ENCODE measurements at places on chromosomes 7 and 10.

DNA sequence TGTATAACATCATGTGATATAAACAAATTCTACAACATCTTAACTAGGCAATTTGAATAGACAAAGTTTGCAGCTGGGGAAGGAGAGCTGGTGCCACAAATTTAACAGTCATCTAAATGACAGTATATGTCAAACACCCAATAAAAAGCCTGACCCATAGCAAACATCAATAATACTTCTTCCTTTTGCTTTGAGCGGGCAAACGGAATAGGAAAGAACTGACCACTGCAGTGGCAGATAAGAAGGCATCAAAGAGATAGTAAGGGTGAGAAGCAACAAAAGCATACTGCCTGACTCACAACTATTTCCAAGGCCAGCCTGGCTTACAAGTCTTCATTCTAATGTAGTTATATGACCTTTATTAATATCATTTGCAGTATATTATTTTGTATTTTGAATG lies 99.9 kb downstream of the LRRN3 start:
- no peak for DNase-seq

- no peak for DNase-seq
These were observed 185.9 kb downstream of the MAD1L1 start for GRCh38 chr7:2046581-2047565.

DNA sequence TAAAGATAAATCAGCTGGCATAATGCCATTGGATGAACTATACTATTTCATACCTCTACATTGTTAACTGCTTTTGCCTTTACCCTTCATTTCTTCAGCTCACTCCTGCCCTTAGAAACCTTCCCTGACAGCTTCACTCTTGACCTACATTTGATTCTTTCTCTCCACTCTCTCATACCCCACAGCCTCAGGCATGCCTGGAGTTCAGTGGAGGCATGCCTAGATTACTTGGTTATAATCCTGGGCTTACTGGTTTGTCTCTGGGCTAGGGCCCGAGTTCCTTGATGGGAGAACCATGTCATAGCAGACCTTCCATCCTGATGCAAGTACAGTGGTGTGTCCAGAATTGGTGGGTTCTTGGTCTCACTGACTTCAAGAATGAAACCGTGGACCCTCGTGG lies 8.4 kb upstream of the CDHR3 start:
- DNase-seq: no peak

DNA sequence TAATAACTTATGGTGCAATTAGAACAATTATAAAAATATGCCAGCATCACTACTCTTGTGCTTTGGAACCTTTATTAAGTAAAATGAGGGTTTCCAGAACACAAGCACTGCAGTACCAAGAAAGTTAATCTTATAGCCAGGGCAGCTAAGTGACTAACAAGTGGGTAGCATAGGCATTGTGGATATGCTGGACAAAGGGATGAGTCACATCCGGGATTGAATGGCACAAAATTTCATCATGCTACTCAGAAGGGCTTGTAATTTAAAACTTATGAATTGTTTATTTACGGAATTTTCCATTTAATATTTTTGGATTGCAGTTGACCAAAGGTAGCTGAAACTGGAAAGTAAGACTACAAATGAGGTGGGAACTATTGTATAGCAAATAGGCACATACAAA lies 250.6 kb downstream of the C7orf25 start:
- no peak for DNase-seq

DNA sequence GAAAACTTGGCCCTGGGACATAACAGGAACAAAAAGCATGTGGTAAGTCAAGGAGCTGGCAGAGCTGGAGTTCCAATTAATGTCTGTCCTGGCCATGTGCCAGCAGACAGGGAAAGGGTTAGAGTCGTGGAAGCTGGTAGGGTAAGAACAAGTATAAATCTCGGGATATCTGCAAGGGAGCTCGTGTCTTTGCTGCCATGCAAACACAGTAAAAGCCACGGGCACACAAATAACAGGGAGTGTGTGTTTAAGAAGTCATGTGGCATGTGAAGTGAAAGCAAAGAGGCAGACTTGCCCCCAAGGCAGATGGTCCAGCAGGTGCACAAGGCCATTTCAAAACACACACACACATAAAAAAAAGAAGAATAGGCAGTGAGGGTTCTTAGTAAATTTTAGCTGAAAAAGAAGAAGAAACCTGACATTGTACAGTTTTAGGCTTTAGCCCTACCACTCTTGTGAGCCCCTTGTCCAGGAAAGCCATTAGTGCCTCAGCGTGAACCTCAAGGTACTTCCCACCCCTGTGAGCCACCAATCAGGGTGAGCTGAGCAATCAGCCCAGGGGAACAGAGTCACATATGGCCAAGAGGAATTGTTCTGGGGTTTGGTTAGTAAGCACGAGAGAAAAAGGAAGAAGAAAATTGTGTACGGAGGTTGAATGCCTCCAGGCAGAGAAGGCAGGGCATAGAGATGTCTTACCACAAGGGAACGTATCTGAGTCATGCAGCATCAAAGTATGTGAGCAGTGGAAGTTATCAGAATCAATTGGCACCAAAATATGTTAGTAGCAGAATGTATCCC lies 32.8 kb upstream of the ARHGAP12 start:
- DNase-seq: no peak

- DNase-seq: no peak
These were observed 37.1 kb downstream of the MTURN start for GRCh38 chr7:30171766-30172447.

- no peak for DNase-seq
These were observed 388.2 kb upstream of the GALNT17 start for GRCh38 chr7:70743531-70744325.

- DNase-seq: no peak
These were observed 35.6 kb upstream of the PDLIM1 start for GRCh38 chr10:95326396-95326795.

DNA sequence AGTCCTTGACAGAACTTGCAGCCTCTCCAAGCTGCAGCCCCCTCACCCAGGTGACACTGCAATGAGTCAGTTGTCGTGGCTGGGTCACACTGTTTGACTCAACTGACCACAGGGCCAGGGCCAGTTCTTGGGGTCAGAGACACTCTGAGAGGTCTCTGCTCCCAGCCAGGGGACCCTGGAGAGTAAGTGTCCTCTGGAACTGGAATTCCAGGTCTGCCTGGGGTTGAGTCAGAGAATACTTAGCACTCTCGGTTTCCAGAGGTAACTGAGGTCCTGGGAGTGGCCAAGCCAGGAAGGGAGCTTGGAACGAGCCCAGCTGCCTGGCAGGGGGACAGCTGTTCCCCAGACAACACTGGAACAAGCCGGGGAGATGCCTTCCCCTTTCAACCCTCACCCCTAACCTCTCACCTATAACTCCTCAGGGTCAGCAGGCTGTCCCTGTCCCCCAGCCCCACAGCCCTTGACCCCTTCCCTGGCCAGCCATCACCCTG lies 2.2 kb upstream of the MYL10 start:
- DNase-seq: no peak

- DNase-seq: no peak
These were observed 98.3 kb downstream of the PTN start for GRCh38 chr7:137245186-137245585.

Measured in muscle of arm (tissue), 14 donors.